ENCODE measurements at places on chromosomes 5 and 9. TPM values are rescaled to one million over a fixed set of nuclear protein-coding genes. Genes with fewer than 3 reads are reported as not detected.

PCDH12 gene
- total RNA-seq, result 7.4 TPM

PARP8 gene
- total RNA-seq, result 58.4 TPM

DNA sequence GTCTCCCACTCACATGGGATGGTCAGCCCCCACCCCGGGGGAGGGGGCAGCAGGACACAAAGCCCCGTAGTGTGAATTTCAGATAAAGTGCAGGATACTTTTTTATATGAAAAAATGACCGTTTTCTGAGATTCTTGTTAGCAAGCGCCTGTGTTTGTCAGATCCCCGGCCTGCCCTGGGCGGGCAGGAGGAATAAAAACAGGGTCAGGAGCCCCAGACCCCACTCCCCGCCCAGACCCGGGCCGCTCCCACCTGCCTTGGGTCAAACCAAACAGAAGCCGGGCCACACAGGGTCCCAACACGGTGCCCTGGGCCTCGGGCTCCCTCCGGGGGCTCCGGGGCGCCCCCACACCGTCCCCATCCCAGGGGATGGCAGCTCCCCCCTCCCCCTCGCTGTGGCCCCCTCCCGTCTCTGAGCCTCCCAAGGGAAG lies 13.5 kb upstream of the NRARP start:
- DNase-seq, result no peak

DNA sequence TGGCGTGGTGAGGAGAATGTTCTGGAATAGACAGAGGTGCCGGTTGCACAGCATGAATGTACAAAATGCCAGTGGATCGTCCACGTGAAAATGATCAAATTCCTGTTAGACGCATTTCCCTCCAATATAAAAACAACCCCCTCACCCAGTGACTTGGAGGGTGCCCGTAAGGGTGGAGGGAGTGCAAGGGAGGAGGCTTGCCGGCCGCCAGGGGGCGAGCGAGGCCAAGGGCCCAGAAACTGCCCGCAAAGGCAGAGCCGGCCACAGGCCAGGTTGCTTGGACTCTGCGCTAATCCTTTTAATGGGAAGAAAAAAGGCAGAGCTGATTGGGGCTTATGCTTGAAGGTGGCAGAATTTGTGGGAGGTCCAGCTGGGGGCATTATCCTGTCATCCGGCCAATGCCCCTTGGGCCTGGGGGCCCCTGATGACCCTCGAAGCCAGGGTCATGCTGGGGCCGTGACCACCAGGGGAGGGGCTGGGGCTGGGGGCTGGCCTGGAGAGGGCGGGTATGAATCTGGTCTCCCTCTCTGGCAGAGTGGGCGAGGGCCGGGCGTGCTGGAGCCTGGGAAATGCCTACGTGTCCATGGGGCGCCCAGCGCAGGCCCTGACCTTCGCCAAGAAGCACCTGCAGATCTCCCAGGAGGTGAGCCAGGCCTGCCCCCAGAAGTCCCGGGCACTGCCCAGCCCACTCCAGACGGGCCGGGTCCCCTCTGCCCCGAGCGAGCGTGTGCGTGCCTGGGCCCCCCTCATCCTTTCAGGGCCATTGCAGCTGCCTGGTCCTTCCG lies 12.0 kb downstream of the GPSM1 start:
- no peak for DNase-seq

GRCh38 chr9:15867988-15868387 lies 315.1 kb downstream of the CCDC171 start:
- DNase-seq, result no peak

DNA sequence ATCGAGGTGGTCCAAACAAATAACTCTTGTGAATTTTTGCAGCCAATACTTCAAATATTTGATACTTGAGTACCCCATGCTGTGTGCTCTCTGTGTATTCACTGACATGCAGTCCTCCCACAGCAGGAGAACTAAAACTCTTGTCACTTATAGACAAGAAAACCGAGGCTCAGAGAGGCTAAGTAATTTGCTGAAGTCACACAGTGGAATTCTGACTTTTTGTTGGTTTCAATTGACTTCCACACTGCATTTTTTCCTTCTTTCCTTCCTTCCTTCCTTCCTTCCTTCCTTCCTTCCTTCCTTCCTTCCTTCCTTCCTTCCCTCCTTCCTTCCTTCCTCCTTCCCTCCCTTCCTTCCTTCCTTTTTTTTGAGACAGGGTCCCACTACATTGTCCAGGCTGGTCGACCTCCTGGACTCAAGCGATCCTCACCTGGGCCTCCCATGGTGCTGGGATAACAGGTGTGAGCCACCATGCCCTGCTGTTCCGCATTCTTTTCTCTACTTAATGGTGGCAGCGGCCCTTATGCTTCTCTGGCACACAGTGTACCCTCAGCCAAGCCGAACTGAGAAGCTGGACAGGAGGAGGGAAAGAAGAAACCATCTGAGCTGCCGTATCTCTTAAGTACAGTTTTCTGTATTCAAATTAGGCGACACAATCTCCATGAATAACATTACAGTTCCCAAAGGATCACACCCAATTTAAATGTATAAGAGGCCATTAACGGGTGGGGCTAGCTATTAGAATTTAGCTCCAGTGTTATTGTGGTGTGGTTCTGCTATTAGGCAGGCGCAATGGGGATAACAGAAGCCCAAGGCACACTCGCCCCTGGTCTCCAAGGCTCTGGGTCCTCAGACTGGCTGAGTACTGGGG lies 38.4 kb upstream of the GRHPR start:
- no peak for DNase-seq

All from ureter (tissue), 1 donor.